ENCODE measurements at places on chromosomes 2 and 18. TPM values are rescaled to one million over a fixed set of nuclear protein-coding genes. Genes with fewer than 3 reads are reported as not detected.
A peak's percentile ranks its signal among the peaks of the same experiment; 100 is the strongest.

GRCh38 chr2:194424683-194425209 is 1232.3 kb upstream of the SLC39A10 start:
- no peaks in the 10 kb centered on the region for H3K4me1 ChIP-seq
- DNase-seq, result no peak
- H3K27ac ChIP-seq, result no peak overlapping the region
- H3K4me3 ChIP-seq, result no peak overlapping the region
- no peaks in the 10 kb centered on the region for H3K36me3 ChIP-seq
- H3K27me3 ChIP-seq, result no peaks in the 10 kb centered on the region

DNA sequence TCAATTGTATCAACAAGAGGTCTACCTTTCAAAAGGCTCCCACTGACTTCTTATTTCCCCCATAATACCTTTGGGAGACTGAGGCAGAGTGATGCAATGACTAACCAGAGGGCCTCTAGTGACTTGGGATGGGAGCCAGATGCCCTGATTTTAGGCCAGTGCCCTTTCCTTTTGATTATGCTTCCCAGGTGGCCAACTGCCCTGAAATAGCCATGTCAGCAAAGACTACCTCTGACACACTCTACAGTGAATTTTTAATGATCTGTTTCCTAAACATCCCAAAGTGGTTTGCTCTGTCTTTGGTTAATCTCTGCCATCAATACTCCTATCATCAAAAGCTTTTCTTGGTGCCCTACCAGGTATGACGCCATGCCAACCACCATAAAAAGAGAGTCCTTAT is 65.9 kb upstream of the ZFP36L2 start:
- no peak overlapping the region for H3K27ac ChIP-seq
- no peaks in the 10 kb centered on the region for H3K27me3 ChIP-seq
- peaks cover 3% of the 10 kb centered on the region for H3K4me1 ChIP-seq
- DNase-seq, result no peak

DNA sequence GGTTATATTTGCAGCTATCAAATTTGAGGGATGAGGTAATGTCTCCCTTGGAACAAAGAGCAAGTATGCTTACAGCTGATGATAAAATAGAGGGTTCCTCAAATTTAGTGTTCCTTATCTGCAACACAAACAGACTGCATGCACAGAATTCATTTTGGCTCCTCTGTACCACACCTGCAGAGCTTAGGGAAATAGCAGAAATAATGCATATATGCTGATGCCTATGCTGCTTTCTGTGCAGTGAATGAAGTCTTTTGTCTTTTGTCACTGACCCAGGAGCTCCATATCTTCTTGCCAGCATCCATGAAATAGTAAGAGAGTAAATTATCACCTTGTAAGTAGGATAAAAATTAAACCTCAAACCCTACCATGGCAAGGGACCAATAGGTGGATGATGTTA is 69.8 kb downstream of the NCKAP1 start:
- no peak overlapping the region for H3K4me3 ChIP-seq
- peaks cover 13% of the 10 kb centered on the region for H3K4me1 ChIP-seq
- no peak for DNase-seq
- peaks cover 62% of the 10 kb centered on the region for H3K36me3 ChIP-seq

DNA sequence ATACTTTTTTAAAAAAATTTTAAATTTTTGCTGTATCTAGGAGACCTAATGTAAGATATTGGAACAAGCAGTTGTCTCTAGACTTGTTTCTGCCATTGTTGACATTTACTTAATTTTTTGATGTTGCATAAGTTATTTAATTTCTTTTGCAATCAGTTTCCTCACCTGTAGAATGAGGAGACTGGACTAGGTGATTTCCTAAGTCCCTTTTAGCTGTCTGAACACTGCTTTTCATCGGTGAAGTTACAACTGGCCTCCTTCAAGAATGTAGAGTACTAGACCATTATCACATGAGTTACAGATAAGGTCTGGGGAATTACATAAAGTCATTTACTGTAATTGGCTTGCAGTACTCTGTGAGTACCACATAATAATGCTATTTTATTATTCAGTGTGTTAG is 147.6 kb downstream of the LTBP1 start:
- peaks cover 10% of the 10 kb centered on the region for H3K4me1 ChIP-seq
- no peaks in the 10 kb centered on the region for H3K36me3 ChIP-seq
- H3K4me3 ChIP-seq, result no peak overlapping the region
- no peak for DNase-seq
- no peaks in the 10 kb centered on the region for H3K27me3 ChIP-seq

DNA sequence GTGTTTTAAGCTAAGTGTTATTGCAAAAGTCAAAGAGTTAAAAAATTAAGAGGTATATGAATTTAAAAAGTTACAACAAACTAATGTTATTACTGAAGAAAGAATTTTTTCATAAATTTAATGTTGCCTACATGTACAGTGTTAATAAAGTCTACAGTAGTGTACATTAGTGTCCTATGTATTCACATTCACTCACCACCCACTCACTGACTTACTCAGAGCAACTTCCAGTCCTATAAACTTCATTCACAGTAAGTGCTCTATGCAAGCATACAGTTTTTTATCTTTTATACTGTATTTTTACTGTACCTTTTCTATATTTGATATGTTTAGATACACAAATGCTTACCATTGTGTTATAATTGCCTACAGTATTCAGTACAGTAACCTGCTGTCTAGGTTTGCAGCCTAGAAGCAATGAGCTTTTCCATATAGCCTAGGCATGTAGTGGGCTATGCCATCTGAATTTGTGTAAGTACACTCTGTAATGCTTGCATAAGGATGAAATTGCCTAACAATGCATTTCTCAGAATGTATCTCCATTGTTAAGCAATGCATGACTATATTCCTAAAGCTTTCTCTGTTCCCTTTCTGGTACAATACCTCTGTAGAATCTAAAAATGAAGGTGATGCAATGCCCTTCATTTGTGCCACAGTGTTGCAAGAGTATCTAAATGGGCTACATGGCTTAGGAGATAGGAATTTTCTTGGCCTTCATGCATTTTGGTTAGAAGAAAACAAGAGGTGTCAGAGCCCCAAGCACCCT is 370.8 kb upstream of the NT5C1B start:
- no peaks in the 10 kb centered on the region for H3K27me3 ChIP-seq
- no peaks in the 10 kb centered on the region for H3K4me1 ChIP-seq
- H3K4me3 ChIP-seq, result no peak overlapping the region
- no peak overlapping the region for H3K27ac ChIP-seq

DNA sequence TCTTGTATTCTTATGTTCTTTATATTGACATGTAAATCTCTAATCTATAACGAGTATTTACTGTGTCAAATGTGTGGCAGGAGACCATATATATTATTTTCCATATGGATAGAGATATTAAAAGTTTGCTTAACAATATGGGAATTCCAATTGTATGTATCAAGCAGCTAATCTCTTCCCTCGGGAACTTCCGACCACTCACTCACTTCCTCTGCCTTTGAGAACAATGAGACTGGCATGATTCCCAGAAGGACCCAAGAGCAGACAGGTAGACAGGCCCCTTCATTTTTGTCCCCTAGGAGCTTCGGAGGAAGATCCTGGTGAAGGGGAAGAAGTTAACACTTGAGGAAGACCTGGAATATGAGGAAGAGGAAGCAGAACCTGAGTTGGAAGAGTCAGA is 24.1 kb downstream of the PLCD4 start:
- peak overlapping the region; percentile 24 for H3K27ac ChIP-seq
- no peaks in the 10 kb centered on the region for H3K27me3 ChIP-seq

The EPB41L3 gene
- 4.0 TPM for polyA plus RNA-seq

The YES1 gene
- 10.3 TPM for polyA plus RNA-seq
